ENCODE measurements at places on chromosomes 1 and 21.

DNA sequence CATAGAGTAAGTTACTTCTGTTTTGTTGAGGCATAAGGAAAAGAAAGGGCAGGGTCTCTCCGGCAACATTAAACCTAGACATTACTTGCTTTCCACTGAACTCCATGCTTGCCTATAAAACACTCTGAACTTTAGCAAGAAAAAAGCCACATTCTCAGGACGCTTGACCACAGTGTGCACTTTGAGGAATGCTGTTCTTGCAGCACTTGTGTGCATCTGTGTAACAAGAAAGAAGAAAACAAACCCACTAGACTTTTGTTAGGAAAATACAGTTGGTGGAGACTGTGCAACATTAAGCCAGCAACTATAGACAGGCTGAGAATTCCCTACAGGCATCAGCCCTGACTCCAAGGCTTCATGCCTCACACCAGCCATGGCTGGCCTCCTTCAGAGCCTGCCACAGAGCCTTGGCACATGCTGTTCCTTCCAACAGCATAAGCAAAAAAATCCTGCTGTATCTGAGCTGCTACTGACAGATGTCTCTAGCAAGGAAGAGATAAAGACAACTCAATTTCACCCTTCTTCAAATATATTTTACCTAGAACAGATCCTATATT, 5.8 kb downstream of the PDZK1 start:
- no peak for DNase-seq

GRCh38 chr21:31352836-31353235, 8.8 kb upstream of the TIAM1 start:
- DNase-seq, result no peak

- DNase-seq, result no peak
These were observed at the start of gene FCMR for GRCh38 chr1:206921772-206922265. Gene FCMR (minus strand): TSS chr1:206921941. CDS start chr1:206921854, 87 bp downstream.

DNA sequence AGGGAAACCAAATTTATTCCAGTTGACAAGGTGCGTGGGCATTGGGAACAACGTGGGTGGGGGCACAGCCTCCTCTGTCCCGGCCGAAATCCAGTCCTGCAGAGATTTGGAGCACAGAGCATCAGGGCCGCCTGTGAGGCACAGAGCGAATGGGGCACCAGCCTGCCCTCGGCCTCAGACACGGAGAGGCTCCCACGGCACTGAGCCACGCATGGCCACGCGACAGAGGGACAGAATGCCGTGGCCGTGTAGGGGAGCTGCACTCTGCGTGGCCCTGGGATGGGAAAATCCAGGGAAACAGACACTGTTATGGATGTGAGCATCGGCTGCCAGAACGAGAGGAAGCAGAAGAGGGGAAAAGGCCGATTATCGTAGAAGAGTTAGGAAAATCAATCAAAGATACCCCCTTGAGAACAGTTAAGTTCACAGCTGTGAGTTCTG, 13.5 kb upstream of the C1orf159 start:
- no peak for DNase-seq

DNA sequence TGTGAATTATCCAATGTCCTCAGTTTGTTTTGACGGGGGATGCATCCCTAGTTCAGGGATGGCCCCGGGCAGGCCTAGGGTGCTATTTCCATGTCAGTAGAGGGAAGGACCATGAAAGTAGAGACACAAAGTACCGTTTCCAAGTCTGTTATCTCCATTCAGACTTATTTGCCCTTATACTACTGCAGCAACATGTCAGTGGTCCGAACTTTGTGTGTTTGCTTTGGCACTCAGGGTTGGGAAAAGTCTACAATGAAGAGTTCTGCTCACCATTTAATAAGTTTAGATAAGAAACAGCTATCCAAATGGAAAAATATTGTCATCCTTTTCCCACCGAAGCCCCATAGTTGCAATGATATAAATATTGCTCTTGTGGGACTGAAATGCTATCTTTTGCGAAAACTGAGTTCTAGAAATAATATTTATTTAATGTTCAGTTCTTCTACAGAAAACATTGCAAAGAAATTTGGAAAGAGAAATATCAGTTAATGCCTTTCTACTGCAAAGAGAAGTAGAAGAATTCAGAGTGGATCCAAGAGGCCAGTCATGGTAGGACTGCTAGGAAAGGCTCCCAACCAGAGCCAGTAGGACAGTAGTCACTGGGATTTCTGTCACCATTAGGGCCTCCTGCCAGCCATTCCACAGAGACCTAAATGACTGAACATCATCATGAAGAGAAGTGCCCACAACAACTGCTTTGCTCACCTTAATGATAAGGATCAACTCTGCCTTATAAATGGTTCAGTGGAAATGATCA, 11.5 kb upstream of the AGT start:
- no peak for DNase-seq

All from cerebellar nuclear complex (tissue), 1 donor.